NCI-H1930 (cell line): ENCODE measurements at places on chromosomes 4 and X.

DNA sequence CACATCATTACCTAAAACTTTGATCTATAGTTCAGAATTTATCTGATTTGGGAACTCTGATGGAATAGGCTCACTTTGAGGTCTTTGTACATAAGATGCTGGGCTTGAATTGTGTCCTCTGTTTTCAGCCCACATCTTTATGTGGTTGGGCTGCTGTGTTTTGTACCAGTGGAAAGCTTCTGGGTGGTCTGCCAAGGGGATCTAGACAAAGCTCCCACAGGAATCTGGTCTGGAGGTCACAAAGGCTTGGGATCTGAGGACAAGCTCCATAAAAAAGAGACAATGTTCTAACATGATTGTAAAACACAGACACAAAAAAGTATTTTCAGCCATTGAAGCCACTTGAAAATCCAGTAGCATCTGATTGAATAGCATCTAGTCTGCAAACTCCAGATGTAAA, 393.5 kb upstream of the PITX2 start:
- no peak for DNase-seq

DNA sequence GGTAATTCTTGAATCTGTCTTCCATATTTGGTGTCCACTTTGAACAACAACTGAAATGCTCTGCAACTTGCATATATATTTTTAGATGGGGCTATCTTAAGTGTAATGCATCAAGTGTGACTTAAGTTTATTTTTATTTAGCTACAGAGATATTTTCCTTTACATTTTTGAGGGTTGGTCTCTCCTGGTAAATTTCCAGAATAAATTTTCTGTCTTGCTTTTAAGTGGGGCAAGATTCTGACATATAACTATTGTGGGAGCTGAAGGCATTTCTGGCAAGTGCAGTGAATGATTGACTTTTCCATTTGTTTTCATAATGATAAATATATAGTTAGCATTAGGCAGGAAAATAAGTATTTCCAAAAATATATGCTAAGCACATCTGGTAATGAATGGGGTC, 18.8 kb downstream of the UNC5C start:
- DNase-seq, result no peak

DNA sequence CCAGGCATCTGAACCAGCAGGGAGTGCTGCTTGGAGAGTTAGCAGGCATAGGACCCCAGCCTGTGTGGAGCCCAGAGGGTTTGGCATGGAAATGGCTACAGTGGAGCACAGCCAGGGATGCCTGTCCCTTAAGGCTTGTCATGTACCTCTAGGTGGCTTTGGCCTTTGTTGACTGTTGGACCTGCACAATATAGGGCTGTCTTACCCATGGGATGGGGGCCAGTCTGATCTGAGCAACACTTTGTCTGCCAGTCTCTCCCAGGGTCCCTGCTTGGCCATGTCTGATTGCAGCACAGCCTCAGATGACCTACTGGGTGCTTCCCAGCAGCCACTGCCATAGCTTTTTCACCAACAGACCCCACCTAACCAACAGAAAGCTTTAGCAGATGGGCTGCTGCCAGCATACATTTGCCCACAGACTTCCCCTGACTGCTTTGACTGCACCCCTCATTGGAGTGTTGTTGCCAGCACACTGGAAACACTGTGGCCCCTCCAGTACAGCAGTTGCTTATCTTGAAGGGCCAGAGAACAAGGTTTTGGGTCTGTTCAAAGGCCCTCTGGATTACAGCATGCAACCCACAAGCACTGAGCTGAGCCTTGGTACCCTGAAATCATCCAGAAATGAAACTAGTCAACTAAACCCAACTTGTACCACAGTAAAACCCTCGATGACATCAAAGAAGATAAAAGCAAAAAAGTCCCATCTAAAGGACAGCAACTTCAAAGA, 22.1 kb downstream of the ANAPC10 start:
- no peak for DNase-seq

DNA sequence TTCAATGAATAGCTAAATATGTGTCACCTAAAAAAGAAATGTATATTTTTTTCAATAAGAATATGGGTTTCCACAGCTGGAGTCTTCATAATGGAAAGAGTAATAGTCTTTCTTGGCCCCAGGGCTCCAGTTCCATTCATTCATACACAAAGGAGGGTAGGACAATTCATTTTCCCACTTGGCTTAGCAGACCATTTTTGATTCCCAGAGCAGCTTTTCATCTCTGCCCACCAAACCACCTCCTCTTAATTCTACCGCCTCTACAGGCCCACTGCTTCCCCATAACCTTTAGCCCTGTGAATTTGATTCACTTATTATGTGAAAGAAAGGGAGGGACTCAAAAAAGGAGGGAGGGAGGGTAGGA, 129.9 kb upstream of the PAK3 start:
- DNase-seq, result no peak

- no peak for DNase-seq
These were observed 63.7 kb downstream of the MAML3 start for GRCh38 chr4:140090215-140090731.

- no peak for DNase-seq
These were observed 458.6 kb upstream of the INTU start for GRCh38 chr4:127174201-127174600.

GRCh38 chrX:135984791-135985156, 461 bp upstream of the SLC9A6 start:
- DNase-seq, result no peak

DNA sequence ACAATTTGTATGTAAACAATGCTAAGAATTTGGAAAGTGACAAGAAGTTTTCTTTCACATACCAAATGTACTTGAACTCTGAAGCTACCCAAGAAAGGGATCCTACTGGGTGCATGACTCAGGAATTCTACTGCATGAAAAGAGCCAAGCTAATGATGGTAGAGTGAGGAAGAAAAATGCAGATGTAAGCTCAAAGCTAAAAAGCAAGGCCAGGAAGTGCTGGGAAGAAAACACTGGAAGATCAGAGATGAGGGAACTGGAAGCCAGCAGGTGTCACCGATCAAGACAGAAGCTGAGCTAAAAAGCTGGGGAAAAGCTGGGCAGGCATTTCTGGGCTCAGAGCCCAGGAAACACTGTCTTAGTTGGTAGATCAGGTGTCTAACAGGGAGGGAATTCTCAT, 449.1 kb downstream of the NKX6-1 start:
- no peak for DNase-seq

DNA sequence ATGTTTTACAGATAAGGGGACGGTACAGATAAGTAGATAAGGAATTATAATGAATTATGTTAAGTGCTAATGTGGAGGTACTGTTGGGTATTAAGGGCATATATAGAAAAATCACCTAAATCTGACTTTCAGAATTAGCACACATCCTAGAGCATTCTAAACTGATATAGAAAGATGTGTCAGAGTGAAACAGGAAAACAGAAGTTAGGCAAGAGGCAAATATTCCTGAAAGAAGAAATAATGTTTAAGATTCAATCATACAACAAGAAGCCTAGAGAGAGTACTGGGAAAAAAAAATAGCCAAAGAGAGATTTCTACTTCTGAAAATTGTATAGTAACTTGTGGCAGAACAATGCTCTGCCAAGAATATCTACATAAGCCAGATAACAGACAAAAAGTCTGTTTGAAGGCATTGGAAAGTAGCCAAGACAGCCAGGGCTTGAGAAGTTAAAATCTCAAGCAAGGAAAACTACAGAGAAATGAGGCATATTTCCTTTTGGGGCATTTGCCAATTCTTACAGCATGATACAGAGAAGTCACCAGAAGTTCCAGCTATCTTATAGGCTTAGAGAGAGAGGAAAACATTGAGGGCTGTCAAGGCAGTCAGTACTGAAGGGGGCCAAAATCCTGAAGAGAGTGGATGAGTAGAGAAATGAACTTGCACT, 646.0 kb downstream of the RPA4 start:
- no peak for DNase-seq

- no peak for DNase-seq
These were observed 20.6 kb downstream of the GRPR start for GRCh38 chrX:16143968-16144367.

GRCh38 chrX:149720021-149720689, 8.3 kb downstream of the MAGEA11 start:
- no peak for DNase-seq

DNA sequence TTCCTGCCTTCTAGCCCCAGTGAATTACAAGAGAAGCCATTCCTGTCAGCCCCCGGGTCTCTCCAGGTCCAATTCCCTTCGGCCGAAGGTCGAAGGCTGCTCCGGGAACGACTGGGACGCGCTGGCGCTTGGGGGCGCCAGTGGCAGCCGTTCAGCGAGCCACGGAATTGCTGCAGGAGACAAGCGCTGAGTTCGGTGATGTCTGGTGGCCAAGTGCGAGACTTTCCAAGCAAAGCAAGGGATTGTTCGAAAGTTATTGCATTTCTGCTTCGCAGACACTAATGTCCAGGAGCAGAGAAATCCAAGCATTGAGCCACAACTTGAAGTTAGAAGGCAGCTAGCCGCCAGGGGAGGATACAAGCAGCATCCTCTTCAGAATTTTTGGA, 1.1 kb upstream of the DKK2 start:
- DNase-seq, result no peak

DNA sequence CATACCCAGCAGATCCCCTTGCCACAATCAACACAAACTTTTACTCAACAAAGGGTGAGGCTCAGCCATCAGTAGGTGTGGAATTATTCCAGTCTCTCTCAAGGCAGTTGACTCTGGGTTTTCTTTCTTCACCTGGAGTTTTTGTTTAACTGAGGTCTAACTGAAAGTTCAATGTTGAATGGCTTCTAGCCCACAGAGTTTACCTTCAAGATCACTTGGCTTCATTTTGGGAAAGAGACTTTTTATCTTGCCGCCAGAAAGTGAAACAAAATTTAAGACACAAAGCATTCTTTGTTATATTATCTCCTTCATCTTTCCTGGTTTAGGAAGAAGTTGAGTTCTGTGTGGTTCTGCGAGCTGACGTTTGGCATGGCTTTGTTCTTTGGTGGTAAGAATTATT, 83.8 kb upstream of the RASGEF1B start:
- no peak for DNase-seq

DNA sequence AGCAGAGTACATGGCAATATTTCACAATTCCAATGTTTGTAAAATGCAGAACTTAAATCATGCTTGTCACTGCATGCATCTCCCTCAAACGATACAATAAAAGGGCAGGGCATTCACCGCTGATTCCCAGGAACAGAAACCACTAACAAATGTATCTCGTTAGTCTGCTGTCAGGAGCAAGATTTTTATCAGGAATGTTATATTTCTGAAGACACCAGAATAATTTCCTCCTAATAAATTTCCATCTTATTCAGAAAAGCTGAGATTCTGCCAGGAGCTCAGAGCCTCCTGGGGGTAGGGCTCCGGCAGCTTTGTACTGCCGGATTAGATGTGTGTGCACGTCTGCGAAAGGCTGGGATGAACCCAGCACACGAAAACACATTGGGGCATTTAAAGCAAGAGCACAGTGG, 54.0 kb upstream of the LDB2 start:
- DNase-seq, result no peak

GRCh38 chrX:54788446-54788845, 9.6 kb downstream of the ITIH6 start:
- DNase-seq, result no peak

- DNase-seq, result no peak
These were observed 14.5 kb upstream of the DKK2 start for GRCh38 chr4:107050525-107051135.

DNA sequence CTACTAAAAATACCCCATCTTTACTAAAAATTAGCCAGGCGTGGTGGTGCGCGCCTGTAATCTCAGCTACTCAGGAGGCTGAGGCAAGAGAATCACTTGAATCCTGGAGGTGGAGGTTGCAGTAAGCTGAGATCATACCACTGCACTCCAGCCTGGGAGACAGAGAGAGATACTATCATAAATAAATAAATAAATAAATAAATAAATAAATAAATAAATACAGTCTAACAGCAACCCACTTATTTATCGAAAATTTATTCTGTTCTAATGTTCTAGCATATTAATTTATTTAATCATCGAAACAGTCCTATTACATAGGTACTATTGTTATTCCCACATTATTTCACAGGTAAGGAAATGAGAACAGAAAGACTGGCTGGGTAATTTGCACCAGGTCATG, 18.2 kb upstream of the TXK start:
- no peak for DNase-seq

DNA sequence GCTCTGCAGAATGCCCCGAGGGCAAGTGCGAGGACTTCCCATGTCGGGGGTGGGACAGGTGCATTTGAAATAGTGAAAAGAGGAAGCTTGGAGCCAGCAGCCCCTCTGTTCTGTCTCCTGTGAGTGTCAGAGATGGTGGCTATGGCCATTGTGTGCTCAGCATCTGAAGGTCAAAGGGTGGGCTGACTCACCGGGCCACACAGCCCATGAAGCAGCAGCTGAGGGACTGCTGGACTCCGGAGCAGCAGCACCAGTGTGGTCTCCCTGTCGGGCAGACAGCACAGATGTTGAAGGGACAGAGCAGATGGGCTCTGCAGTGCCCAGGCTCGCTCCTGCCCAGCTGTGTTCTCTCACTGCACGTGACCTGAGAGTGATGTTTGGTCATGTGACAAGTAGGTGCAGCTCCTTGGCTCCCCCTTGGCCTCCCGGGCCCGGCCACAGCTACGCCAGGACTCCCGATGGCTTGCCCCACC, 53.5 kb downstream of the TBC1D14 start:
- no peak for DNase-seq

GRCh38 chr4:74418063-74418670, 26.8 kb upstream of the AREG start:
- DNase-seq, result no peak

DNA sequence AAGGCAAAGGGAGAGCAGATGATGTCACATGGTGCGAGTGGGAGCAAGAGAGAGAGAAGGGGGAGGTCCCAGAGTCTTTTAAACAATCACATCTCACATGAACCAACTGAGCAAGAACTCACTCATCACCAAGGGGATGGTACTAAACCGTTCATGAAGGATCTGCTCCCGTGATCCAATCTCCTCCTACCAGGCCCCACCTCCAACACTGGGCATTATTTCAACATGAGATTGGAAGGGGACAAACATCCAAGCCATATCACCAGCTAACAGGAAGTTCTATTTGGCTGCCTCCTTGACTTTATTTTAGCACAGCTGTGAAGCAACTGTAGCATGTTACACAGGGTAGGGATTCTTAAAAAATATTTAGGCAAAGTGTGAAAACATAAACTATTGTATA, 102.5 kb downstream of the DDIT4L start:
- no peak for DNase-seq

GRCh38 chr4:67542076-67542475, 3.2 kb downstream of the CENPC start:
- DNase-seq, result no peak

DNA sequence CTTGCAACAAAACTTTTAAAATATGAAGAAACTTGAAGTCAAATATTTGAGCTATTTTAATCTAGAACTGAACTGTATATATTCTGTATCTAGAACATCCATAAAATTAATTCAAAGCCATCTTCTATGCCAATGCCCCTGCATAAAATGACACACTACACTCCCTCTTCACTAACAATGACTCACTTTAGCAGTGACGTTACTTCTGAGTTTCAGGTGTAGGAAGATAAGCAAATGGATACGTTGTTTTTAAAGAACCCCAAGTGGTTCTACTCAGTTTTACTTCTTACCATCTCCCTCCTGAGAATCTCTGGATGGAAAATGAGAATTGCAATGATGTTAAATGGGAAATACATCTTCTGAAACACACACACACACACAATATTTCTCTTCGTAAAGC, 45.2 kb downstream of the CXXC4 start:
- no peak for DNase-seq

- no peak for DNase-seq
These were observed 47.0 kb upstream of the SCOC start for GRCh38 chr4:140326395-140326993.

GRCh38 chr4:16582526-16582925, 315.9 kb downstream of the LDB2 start:
- no peak for DNase-seq
